ENCODE measurements at places on chromosomes 11 and 22.

GRCh38 chr22:38049812-38050619, 7.2 kb upstream of the PICK1 start:
- no peak for DNase-seq

GRCh38 chr11:66124564-66124963, 54.5 kb downstream of the PACS1 start:
- DNase-seq = no peak

GRCh38 chr11:119515771-119516400, 92.9 kb upstream of the THY1 start:
- DNase-seq = no peak

- DNase-seq = no peak
Measured at GRCh38 chr11:46674463-46675287, 25.7 kb downstream of the ARHGAP1 start.

Data from DMS 273 treated with DMSO at 0.1 percent for 48 hours (cell line).